ENCODE measurements at places on chromosomes 5 and 9.

GRCh38 chr5:155943516-155944407 lies 383.2 kb upstream of the SGCD start:
- DNase-seq, result no peak

GRCh38 chr5:42852826-42853225 lies 41.1 kb upstream of the SELENOP start:
- DNase-seq, result no peak

DNA sequence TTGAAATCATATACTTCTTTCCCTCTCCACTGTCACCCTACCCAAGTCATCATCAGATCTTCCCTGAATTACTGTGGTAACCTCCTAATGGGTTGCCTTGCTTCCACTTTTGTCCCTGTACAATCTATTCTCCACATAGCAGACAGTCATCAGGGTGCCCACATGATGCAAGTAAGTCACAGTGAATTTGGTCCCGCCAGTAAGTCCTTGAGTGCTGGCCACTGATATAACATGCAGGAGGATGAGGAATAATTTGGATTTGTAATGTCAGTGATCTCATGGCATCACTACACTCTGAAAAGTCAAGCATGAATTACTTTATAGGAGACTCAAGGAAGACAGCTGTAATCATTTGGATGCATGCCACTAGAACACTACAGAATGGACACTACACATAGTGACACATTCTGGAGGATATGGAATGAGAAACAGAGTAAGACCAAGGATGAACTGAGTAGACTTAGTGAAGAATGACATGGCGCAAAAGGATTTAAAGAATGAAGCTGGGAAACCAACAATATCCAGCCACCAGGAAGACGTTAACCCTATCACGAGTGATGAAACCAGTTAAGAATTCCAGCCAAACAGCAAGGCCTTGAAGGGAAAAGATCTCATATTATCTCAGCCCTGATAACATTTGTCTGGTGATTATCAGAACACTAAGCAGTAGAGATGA lies 28.6 kb downstream of the MARCHF3 start:
- DNase-seq, result no peak

GRCh38 chr5:102262688-102263087 lies 33.4 kb downstream of the SLCO4C1 start:
- no peak for DNase-seq

- DNase-seq, result no peak
Measured at GRCh38 chr5:93403141-93403928, 177.7 kb downstream of the NR2F1-AS1 start.

GRCh38 chr5:139805545-139805944 lies 9.9 kb downstream of the PSD2 start:
- no peak for DNase-seq

DNA sequence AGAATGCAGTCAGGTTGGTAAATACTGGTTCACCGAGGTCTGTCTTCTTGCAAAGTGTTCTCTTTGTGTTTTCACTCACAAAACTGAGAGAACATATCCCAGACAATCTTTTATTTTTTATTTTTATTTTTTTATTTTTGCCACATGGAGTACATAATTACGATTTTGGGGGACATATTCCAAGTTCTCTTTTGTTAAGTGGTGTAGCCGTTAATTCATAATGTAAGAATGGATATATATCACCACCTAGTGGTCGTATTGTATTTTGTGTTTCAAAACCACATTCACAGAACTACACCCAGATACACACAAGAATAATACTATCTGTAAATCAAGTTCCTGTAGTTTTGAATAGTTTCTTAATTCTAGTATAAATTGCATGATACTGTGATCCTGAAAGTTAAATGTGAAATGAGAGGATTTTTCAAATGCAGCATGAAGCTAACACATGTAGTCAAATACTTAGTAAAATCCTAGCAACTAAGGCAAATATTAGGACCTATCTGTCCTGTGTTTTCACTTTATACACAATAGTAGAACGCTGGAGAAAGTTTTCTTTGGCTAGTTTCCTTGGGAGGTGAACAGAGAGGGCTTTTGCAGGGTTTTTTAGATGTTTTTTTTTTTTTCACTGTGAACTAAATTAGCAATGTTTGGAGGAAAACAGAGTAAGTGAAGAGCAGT lies 92.7 kb downstream of the VCAN start:
- no peak for DNase-seq

DNA sequence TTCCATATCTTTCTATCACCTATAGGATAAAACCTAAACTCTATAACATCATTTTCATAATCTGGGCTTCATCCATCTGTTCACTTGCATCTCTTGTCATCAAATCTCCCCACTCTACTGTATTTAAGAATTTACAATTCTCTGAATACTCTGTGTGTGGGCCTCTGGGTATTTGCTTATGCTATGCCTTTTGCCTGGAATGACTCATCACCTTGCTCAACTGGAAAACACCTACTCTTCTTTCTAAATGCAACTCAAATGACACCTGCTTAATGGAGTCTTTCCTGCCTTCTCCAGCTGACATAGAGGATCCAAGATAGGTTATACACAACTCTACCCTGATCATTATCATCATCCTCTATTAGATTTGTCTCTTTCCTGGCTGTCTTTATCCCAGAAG lies 421.7 kb downstream of the SPATA31D1 start:
- no peak for DNase-seq

- DNase-seq, result no peak
Measured at GRCh38 chr5:154311362-154311761, 120.8 kb downstream of the GALNT10 start.

DNA sequence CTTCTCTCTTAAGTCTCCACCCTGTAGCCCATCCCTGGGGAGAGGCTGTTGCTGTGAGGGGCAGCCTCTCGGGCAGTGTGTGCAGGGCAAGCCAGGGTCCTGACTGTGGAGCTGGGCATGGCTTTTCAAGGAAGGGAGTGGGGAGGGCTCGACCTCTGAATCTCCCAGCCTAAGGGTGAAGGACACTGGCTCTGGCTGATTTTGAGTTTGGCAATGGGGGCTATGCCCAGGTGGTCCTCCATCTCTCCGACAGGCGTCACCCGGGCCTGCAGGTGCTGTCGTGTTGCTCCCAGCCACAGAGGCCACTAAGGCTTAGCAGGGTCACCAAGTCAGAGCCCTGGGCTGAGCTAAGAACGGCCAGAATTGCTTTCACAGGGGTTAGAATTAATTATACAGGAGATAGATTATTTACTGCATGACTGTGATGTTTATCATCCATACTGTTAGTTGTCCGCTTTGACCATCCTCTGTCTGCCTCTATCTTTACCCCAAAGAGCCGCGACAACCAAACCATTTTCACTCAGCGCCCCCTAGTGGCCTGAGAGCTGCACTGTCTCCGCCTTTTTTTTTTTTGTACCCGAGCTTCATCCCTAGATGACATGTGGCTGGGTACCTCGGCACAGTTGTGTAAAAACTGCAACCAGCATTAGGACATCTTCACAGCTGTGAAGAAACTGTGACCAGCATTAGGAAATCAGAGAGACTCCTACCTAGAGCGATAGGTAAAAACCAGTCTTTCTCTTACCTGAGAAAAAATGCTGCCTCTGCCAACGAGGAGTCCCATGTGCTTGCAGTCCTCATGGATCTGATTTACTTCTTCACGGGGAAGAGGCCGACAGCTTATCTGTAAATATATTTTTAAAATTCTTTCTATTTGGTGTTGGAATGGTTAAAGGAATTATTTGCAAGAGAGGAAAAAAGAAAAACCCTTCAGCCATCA lies 44.5 kb downstream of the AGXT2 start:
- peak; percentile 33 for DNase-seq

GRCh38 chr5:127517110-127517479 lies 345 bp upstream of the PRRC1 start:
- DNase-seq, result no peak

GRCh38 chr5:114325541-114325940 lies 36.3 kb upstream of the KCNN2 start:
- DNase-seq, result no peak

- no peak for DNase-seq
Measured at GRCh38 chr5:78328585-78329173, 31.7 kb upstream of the SCAMP1 start.

- no peak for DNase-seq
Measured at GRCh38 chr9:134970719-134971118, 53.0 kb upstream of the FCN1 start.

- no peak for DNase-seq
Measured at GRCh38 chr5:132849347-132849746, 16.9 kb downstream of the GDF9 start.

- no peak for DNase-seq
Measured at GRCh38 chr9:114280636-114281472, 42.0 kb upstream of the ORM1 start.

DNA sequence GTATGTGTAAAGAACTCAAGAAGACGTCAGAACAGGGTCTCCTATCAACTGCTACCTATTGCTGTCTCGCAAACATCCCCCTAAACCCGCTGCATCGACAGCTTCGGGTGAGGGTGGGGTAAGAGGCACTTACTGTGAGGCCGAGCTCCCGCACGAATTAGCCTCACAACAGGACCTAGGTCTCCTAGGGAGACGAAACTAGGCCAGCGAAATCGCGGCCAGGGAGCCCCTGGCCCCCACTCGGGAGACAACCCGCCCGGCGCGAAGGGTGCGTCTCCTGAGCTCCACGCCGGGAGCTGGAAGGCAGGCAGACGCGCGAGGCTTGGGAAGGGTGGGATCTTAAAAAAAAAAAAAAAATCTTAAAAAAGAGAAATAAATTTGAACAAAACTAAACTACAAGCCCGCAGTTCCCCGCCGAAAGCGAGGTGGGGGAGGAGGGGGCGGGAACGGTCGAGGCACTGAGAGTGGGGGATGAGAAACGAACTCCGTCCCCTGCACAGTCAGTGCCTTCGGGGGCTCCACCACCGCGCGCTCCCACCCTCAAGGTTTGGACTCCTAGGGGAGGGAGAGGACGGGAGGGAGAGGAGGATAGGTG lies 33.0 kb upstream of the NFIB start:
- no peak for DNase-seq

GRCh38 chr5:126754609-126755008 lies 22.3 kb upstream of the LMNB1 start:
- no peak for DNase-seq

- DNase-seq, result no peak
Measured at GRCh38 chr9:120152295-120152694, 427.7 kb downstream of the CDK5RAP2 start.

DNA sequence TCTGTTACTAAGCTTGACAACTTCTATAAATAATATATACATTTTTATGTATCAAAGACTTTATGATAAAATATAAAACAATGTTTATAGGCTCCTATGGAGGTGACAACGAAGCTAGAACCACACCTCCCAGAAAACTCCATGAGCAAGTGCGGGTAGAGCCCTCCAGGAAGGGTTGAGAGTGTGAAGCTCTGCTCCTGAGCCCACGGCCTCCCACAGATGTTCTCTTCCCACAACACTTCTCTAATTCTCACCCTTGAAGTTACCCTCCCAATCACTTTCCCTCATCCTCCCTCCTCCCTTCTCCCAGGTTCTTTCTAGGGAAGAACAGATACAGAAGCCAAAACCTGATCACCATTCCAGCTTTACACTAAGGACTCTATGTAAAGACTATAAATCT lies 427.6 kb downstream of the SPOCK1 start:
- no peak for DNase-seq

GRCh38 chr9:110650261-110650660 lies 18.3 kb upstream of the MUSK start:
- DNase-seq, result no peak

DNA sequence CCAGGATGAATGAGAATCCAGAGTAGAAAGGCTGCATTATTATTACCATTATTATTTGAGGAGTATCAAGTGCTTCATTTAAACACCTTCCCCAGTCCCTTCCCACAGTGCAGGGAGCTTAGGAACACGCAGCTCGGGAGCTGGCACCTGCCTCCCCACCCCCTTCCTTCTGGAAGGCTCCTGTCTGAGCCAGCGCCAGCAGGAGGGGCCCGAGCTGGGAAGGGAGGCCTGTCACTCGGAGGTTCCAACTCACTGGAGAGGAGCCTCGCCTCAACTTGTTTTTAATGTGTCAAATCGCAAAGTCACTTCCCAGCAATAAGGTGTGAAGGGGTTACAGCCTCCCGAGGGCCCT lies 156.4 kb upstream of the IRX4 start:
- no peak for DNase-seq

- DNase-seq, result no peak
Measured at GRCh38 chr9:98999152-98999525, 55.4 kb downstream of the COL15A1 start.

- DNase-seq, result peak; percentile 3
Measured at GRCh38 chr5:157390551-157391297, 69.3 kb upstream of the NIPAL4 start.

GRCh38 chr9:89996773-89997172 lies 392.0 kb downstream of the GADD45G start:
- DNase-seq, result no peak

GRCh38 chr9:33245341-33245740 lies 5.4 kb downstream of the SPINK4 start:
- no peak for DNase-seq

DNA sequence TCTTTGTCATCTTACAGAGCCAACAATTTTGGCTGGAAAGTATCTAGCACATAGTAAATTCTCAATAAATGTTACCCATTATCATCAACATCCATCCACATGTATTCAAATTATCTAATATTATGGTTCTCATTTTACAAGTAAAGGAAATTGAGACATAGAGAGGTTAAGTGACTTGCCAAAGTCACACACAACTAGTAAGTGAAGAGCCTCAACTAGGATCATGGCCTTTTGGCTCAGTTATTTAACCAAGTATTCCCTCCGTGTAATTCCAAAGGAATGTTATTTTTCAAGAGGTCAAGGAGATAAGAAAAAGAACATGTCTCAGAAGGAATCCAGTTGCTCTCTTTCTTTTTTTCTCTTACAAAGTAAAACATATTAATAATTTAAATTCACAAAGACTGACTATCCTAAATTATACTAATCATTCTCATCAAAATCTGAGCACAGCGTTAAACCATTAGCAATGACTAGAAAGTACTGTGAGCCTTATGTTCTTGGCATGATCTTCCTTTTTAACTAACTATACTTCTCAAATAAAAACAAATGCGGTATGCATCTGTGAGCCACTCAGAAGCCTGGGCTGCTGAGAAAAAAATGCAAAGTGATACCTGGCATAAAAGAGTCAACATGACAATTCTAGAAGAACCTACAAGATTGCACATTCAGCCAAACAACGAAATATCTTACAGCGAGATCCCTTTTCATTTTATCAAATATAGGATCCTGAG lies 350.9 kb downstream of the GLIS3 start:
- DNase-seq, result no peak

GRCh38 chr5:36878392-36879082 lies 2.0 kb downstream of the NIPBL start:
- no peak for DNase-seq

DNA sequence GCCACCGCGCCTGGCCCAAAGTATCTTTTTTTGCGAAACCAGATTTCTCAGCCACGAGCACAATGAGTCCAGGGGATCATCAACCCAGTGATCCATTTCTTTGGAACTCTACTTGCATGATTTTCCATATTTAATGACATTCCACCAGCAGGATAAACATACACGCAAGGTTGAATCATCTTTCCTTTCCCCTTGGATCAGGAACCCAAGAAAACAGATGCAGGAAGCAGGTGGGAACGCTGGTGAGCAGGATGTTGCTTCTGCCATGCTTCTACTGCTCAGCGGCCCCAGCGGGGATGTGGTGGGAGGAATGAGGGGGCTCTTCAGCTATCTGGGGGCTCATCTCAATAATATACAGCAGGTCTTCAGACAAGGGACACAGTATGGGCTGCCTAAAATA lies 118.2 kb downstream of the SEC61B start:
- no peak for DNase-seq

- no peak for DNase-seq
Measured at GRCh38 chr5:8553364-8553763, 684.4 kb downstream of the MTRR start.

- DNase-seq, result no peak
Measured at GRCh38 chr5:139164020-139164419, 34.1 kb downstream of the SIL1 start.

All from stimulated activated CD4-positive, alpha-beta T cell treated with anti-CD3 and anti-CD28 coated beads, Interleukin-15, amount 100 ng/mL, for 1 hour (primary cell).